Activated naive CD4-positive, alpha-beta T cell treated with anti-CD3 and anti-CD28 coated beads, Interleukin-2, amount 50 U/mL, for 72 hours (primary cell): ENCODE measurements at places on chromosomes 12 and 14.

DNA sequence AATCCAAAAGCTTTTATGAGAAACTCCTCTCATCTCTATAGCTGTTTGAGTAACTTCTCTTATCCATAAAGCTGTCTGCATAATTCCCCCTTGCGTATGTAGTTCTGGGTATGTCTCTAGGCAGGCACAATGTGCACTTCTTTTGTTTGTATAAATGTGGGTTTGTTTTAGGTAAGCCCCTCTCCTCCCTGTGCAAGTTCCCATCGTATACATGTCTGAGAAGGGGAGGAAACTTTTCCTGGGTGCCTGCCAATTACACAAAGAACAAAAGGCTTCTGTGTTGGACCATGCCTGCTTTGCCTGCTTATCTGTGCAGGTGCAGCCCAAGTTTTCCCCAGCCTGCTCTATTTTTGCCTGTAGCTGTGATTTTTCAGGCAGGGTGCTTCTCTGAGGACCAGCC, 96.7 kb downstream of the CCER1 start:
- DNase-seq = no peak

- no peak for DNase-seq
Observed at GRCh38 chr12:48629541-48629940, 52.5 kb downstream of the KANSL2 start.

DNA sequence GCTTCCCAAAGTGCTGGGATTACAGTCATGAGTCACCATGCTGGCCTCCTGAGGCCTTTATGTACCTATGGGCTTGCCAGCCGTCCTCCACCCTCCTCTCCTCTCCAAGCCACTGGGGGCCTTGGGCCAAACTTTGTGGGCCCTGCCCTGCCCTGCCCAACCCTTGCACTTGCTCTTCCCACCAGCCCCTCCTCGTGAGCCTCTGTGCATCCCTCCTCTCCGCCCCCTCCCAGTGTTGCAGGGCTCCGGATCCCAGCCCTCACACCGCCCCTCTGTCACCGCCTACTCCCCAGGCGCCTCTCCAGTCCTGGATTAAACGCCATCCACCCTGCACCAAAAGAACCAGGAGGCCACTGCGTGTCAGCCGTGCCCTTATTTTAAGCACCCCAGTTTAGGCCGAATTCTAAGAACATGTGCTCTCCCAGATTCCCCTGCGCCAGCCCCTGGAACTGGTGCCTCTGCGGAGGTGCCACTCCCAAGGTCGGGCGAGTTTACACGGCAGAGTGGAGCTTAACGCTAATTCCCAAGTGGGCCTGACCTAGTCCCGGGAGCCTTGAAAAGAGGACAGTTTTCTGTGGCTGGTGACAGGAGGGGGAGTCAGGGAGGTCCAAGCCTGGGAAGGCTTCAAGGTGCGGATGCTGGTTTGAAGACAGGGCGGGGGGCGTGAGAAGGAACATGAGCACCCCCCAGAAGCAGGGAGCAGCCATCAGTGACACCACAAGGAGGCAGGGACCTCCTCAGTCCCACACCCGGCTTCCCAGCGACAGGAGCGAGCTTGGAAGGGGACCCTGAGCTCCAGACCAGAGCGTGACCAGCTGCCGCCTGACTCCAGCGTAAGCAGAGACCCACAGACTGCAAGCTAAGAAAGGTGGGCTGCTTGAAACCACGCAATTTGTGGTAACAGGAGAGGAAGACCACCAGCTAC, 21.2 kb upstream of the CDCA4 start:
- DNase-seq = no peak

- no peak for DNase-seq
Observed at GRCh38 chr12:32706335-32707024, 27.4 kb downstream of the DNM1L start.

- no peak for DNase-seq
Observed at GRCh38 chr12:102601621-102602020, 121.3 kb upstream of the IGF1 start.

DNA sequence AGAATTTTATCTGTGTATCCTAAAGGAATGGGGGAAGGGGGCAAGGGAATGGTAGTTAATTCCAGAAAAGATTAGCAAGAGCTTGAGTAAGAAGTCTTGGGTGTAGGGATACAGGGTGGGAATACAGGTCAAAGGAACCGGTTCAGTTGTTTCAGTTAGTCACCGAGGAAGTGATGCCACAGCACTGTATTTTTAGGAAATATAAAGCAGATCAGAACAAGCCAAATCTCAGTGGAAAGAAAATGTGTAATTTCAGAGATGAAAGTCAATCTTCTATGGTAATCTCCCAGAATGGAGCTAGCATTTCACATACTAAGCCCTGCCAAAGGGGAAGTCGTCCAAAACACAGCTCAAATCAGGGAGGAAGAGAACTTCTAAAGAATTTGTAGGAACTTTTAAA, 4.7 kb upstream of the TUBA1C start:
- DNase-seq = no peak

DNA sequence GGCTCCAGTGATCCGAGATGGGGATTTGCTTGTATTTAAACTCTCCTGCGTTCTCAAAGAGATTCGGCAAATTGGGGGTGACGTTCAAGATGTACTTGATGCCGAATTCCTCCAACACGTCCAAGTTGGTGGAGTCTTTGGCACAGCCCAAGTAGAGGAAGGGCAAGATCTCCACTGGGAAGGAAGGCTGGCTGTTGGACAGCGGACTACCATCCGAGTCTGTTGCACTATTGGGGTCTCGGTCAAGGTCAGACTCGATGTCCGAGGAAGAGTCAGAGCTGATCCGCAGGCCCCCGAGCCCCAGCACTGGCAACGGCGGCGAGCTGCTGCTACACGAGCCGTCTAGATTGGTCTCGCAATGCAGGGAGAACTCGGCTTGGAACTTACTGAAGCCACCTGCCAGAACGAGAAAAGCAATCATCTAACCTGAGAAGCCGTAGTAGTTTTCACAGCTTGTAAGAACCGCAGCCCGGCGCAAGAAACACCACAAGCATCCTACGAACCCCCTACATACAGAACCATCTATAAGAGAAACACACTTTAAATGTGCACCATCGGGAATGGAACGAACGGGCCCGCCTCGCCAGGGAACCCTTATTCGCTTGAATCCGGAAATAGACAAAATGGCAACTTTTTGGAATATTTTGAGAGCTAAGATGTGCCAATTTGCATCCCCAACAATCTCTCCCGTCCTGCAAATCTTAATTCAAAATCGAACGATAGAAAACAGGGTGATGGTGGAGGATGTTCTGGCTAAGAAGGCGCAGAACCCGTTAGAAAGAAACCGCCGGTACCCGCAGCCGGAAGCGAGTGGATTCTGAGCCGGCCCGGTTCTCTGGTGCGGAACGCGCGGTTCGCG, 1.4 kb downstream of the DUSP6 start:
- DNase-seq = no peak

DNA sequence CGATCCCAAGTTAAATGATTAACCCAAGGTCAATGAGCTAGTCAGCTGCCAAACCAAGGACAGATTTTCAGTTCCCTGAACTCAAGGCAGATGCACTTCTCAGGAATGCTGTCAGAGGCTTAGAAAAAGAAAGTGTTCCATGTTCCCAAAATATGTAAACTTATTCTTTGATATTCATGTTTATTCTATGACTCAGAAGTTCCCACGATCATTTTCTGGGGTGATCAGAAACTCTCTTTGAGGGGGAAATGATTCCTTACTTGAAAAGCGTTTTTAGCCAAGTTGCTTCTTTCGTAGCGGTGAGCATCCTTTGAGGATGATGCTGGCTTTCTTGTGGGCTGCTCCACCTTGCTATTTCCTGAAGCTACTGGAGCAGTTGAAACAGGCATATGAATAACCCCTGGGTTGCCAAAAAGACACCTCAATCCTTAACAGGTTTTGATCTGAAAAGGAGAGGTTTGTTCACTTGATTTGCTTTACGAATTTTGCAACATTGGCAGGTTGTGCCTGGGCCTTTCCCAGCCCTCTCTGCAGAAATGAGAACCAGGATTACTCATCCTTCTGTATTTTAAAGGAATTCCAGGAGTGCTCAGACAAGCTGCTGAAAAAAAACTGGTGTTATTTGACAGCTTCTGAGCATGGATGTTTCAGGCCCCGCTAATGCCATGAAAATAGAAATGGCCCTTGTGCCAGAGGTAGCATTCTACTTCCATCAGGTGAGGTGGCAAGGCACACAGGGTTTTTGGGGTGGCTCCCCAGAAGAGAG, 121.4 kb upstream of the HIF1A start:
- no peak for DNase-seq

GRCh38 chr12:92493816-92494215, 209.0 kb upstream of the PLEKHG7 start:
- no peak for DNase-seq

- DNase-seq = no peak
Observed at GRCh38 chr12:40552868-40553267, 139.4 kb upstream of the CNTN1 start.

GRCh38 chr12:103560604-103561101, 26.4 kb upstream of the STAB2 start:
- DNase-seq = no peak

DNA sequence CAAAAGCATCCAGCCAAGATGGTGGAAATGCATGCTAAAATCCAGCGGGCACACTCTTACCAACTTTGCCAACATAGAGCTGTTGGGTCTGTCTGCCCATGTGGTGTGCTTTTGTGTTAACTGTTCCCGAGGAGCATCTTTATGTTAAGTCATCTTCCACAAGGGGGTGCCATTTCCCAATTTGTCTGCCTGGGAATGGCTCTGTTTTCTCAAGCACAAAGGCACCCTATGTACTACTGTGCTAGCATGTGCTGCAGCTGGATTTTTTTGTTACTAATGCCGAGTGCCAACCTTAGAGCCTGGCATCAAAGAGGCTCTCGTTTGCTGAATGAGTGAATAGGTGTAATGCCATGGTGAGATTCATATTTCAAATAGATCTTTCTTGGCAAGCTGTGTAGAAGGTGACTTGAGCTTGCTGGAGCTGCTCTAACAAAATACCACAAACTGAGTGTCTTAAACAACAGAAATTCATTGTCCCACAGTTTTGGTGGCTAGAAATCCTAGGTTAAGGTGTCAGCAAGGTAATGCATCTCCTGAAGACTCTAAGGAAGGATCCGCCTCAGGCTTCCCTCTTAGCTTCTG, 74.3 kb downstream of the TRHDE start:
- no peak for DNase-seq

DNA sequence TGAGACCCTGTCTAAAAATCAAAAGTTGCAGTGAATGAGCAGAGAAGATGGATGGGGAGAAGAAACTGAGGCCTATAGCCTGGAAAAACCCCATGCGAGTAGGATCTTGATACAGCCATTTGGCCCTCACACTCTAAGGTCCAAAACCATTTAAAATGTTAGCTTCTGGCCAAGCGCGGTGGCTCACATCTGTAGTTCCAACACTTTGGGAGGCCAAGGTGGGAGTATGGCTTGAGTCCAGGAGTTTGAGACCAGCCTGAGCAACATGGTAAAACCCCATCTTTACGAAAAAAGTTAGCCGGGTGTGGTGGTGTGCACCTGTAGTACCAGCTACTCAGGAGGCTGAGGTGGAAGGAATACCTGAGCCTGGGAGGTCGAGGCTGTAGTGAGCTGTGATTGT, 19.8 kb downstream of the VRTN start:
- no peak for DNase-seq

DNA sequence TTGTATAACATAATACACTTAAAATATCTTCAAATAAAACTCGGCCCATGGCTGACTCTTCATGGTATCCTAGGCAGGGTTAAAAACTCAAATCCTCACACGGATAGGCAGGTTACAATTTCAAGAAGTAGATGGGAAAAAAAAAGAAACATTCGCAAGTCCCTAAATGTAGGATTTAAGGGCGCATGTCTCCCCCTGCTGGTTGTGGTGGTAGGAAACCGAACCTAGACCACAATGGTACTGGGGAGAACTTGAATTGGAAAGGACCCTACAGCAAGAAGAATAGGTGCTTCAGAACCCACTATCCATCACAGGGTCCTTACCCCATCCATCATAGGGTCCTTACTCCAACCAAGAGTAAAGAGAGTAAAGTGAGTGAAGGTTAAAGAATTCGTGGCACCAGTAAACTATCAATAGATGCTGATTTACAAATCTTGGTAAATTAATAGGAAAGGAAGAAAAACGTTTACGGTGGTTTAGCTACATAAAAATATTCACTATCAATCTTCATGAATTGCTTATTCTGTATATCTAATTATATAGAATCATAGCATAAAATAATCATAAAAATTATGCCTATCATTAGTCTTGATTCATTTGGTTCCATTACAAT, 3.3 kb upstream of the CIPC start:
- no peak for DNase-seq

- DNase-seq = peak; percentile 26
Observed at GRCh38 chr14:23434488-23435222, 805 bp downstream of the MYH7 start.

DNA sequence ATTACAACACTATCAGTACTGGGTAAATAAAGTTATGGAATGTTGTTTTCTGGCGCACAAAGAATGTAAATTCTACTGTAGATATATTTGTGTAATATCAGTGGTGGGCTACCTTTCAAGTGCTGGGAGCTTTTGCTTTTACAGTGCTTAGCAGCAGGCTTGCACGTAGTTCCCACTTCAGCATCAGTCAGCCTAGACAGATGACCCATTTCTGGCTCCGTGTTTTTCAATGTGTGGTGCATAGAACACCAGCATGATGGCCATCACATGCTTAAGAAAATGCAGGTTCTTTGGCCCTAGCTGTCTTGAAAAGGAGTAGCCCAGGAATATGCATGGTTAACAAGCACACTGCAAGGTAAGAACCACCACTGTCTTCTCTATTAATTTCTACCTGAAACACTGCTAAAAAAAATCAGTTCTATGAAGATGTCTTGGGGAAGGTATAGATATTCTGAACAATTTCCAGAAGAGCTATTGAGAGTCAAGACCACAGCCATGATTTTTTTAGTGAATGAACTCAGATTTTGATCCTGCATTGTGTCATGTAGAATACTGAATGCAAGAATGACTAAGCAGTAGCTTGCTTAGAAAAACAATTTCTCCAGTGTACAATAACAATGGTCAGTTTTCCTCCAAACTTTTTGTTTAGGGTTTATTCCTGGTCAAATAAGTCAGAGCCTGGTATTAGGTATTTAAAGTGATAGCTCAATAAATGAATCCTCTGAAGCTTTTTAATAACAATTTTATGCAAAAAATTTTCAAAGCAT, 195.7 kb downstream of the AKAP6 start:
- no peak for DNase-seq

DNA sequence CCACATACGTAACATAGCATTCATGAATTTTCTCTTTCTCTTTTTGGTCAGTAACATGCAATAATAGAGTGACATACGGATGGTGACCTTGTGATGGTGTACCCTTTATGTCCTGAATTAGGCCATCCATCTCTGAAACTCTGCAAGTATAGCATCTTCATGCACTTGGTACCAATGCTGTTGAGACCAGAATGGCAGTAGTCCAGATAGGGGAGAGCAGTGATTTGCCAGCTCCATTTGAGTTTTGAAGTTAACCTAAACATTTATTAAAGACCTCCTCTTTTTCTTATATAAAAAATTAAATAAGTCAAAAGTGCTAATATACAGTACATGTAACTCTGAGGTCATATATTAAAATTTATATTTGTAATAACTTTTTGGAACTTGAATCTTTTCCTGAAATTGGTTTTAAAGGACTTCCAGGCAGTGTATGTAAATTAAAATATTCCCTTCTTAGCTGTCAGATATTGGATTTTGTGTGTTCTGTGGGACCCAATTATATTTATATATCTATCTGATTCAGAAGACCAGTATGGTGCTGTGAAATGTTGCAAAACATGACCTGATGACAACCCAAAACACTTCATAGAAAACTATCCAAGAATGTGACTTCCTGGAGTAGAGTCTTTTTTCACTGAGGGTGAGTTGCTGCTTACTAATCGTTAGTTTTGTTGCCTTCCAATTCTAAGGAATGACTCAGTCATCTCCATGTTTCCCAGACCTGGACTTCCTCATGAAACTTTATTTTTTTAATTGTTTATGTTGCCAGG, 3.5 kb downstream of the ELK3 start:
- no peak for DNase-seq

- no peak for DNase-seq
Observed at GRCh38 chr12:64560396-64561301, 49.6 kb upstream of the RASSF3 start.
